ENCODE measurements at places on chromosomes 4 and X.

DNA sequence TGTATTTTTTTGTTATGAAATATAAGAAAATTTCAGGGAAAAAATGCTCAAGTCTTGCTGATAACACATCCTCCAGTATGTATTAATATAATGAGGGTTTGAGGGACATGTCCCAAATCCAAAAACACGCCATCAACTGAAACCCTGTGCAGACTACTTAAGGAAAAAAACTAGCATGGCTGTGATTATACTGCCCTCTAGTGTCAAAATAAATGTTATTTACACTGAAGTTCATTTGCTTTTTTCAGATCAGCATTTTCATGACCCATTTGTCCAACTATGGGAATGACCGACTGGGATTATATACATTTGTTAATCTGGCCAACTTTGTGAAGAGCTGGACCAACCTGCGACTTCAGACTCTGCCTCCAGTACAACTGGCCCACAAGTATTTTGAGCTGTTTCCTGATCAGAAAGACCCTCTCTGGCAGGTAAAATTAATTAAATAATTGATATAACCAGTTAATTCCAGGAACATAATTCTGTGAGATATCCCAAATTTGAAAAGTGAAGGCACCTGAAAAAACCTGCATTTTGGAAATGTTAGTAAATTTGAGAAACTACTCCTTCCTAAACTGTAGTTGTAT lies 128.5 kb downstream of the PRSS12 start:
- DNase-seq = peak; percentile 48

GRCh38 chr4:87559090-87559837 lies 30.1 kb upstream of the SPARCL1 start:
- DNase-seq = no peak

DNA sequence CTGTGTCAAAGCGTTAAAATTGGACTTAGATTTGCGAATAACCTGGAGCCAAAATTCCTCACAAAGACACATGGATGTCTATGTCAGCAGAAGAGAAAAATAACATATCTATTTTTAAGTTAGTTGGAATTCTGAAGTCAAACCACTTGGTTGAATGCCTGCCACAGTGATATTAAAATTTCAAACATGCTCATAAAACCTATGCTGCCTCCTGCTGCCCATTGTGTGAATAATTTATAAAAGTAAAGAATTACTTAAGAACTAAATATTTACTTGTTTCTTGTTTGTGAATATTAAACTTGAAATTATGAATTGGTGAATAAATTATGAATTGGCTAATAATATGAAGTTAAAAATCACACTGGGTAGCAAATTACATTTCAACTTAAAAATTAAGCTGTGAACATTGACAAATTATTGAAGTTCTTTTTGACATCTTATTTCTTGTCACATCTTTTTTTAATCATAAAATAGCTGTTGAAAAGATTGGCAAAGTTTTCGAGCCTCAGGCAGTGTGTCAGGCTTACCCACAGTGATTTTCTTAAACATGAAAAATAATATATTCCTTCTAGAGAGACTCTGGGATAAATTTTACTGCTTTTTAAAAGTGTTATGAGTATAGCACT lies 35.4 kb downstream of the FABP2 start:
- no peak for DNase-seq

DNA sequence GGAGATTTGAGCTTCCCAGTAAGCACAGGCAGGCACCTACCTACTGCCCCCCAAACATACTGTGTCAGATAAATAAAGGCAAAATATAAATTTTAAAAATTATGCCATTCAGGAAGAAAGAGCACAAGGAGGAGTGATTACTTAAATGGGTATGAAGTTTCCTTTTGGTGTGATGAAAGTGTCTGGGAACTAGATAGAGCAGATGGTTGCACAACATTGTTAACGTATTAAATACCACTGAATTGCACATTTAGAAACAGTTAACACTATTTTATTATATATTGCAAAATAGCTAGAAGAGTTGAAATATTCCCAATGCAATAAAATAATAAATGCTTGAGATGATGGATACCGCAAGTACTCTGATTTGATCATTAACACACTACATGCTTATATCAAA lies 374.7 kb upstream of the FGF13 start:
- no peak for DNase-seq

DNA sequence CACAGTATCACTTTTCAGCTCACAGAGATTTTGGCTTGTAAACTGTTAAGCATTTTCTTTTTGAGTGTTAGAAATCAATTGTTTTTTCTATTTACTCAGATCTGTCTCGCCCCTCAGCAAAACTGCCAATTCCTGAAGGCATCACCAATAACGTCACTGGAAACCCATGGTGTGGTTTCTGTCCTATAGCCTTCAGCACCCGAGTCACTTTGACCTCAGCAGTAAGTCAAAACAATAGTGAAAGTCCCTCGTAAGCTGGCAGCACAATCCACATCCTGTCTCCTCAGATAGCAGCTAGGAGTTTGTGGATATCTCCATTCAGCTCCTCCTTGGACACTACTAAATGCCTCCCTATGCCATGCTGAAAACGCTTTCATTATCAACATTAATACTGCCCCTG lies 1787.4 kb upstream of the ADGRL3 start:
- DNase-seq = no peak

DNA sequence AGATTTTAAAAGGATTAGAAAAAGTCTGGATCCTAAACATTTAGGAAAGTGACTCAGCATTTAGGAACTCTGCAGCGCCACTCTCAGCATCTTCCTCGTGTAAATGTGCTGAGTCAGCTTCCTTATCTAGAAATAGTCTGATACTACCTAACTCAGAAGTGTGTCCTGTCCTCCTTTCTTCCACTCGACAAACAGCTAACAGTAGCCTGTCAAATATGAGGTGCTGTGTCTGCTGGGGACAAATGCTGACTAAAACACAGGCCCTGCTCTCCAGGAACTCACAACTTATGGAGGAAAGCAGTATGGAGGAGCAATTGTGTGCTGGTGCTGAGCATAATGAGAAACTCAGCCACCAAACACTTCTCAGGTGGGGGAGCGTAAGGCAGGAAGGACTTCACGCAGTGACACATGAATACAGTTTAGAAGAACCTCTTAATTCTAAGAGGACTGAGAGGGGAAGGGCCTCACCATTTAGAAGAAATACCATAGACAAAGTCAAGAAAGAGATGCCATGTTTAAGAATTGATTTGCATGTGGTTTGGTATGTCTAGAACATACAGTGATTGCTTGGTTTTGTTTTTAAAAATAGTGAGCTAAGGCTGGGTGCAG lies 125.3 kb downstream of the SOWAHB start:
- no peak for DNase-seq

- no peak for DNase-seq
These were observed 42.3 kb downstream of the NSG1 start for GRCh38 chr4:4428966-4429875.

- no peak for DNase-seq
These were observed 32.3 kb upstream of the DYNLT3 start for GRCh38 chrX:37879692-37880091.

DNA sequence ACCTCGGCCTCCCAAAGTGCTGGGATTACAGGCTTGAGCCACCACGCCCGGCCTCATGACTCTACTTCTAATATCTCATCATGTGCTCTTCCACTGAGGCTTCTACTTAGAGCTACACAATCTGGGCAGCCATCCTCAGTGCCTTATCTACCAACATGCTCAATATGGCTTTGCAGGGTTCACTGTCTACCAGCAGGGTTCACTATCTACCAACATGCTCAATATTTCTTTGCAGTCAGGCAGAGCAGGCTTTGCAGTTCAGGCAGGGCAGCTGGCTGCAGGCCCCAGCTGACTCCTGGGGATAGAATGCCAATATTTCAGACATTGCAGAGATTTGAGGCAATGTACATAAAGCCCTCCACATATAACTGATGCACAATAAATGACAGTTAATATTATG lies 47.5 kb downstream of the PKD2 start:
- no peak for DNase-seq

GRCh38 chr4:140069066-140069465 lies 84.9 kb downstream of the MAML3 start:
- no peak for DNase-seq

DNA sequence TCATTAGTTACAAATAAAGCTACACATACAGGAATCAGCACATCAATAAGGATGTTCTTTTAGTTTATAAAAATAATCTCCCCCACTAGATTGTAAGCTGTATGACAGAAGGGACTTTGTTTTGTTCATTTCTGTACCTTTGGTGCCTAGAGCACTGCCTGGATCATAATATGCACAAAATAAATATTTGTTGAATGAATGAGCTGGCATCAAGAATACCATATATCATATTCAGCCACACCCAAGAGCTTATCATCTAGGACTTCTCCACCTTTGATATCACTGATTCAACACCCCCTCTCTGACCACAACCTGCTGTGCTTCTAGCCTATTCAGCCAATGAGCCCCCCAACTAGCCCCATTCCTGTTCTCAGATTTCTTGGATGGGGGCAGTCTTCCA lies 10.6 kb downstream of the SYTL4 start:
- DNase-seq = no peak

DNA sequence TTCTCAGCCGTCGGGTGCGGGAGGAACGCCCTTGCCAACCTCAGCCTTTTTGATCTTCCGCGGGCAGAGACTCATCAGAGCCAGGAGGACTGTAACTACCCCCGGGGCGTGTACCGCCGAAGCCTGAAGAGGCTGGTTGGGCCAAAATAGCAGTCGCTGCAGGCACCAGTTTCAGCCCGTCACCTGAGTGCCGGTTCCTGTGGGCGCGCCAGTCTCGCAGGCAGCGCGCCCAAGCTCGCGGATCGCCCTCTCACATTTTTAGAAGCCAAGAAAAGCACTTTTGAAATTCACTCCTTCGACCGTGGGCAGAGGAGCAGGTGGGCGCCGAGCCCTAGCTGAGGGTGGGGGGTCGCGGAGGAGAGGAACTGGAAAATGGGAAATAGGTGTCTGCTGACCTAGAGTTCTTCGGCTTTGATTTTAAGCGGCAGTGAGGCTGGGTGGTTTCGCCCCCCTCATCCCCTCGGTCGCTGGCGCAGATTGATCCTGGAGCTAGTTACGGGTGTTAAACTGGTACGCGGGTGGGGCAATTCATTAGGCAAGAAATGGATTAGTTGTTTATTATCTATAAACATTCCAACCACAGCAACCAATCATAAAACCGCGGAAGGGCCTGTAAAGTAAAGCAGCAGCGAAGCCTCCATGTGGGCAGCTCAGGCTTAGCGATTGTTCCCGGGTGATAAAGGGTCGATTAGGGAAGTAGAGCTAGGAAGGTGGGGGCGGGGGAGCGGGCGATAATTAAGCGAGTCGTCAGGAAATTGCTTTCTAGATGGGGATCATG lies 69.2 kb downstream of the FBXO8 start:
- no peak for DNase-seq

DNA sequence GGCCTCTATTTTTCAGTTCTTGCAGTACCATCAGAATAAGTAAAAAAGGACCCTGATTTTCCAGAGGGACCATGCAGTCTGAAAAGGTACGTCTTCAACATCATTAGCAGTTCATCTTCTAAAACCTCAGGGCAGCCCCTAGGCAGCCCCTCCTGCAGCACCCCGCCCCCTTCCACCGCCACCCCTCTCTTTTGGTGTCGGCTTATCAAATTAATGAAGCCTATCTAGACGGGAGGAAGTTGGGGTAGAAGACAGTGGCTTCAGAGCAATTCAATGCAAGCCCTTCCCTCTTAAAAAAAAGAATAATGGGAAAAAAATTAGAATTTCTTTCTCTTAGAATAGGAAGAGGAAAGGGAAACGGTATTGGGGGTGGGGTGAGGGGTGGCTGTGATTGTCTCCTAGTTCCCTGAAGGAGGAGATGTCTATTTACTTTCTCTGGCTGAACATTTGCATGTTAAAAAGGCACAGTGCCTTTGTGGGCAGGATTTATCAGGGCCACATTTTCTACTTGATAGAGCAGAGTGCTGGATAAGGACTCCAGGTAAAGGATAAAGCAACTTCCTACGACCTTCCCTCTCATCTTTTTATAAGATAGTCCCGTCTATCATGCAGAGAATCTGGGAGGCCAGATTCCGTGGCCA lies 159.4 kb downstream of the MGST2 start:
- no peak for DNase-seq

DNA sequence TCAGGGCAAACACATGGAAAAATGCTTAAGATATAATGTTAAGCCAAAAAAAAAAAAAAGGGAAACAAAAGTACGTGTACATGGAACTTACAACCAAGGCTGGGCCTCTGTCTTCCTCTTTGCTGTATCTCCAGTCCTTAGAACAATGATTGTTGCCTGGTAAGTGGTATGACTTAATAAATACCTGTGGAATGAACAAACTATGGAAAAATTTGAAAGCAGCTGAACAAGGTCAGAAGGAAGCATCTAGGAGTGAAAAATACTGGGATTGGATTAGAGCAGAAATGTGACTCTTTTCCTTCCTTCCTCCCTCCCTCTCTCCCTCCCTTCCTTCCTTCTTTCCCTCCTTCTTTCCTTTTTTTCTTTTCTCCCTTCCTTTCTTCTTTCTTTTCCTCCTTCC lies 54.2 kb upstream of the SMIM10 start:
- no peak for DNase-seq

DNA sequence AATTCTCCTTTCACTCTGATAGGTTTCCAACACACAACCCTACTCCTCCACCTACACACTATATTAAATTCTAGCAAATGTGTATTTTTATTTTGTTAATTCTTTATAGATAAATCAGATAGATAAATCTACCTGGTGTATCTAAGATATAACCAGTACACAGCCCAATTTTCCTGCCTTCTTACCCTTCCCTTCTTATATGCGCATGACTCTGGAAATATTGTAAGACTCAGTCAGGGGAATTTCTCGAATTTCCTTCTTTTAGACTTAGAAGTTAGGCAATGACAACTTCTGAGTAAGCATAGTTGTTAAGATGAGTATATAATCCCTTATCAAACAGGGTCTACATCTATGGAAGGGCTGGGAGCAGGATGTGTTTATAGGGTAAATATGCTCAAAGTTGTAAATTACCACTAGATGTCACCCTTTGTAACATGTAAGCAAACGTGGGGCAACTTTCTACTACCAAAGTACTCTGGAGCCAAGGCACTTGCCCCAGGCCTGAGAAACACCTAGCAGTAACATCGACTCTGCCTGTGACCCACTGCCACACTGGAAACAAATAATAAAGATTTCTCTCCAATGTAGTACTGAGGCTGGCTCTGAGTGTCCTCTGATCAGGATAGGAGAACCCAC lies 444.7 kb downstream of the IQCM start:
- peak; percentile 5 for DNase-seq

GRCh38 chrX:63275127-63275526 lies 76.0 kb downstream of the SPIN4 start:
- no peak for DNase-seq

- no peak for DNase-seq
These were observed 150.9 kb downstream of the SPRY1 start for GRCh38 chr4:123547216-123548165.
